ENCODE measurements at places on chromosomes 13 and 19. TPM values are rescaled to one million over a fixed set of nuclear protein-coding genes. Genes with fewer than 3 reads are reported as not detected.

KIR2DL1 gene
- not detected for total RNA-seq

CGB2 gene
- not detected for total RNA-seq

TYROBP gene
- total RNA-seq, result not detected

ERICH6B gene
- not detected for total RNA-seq

PCDH17 gene
- total RNA-seq, result not detected

TNFSF13B gene
- 4.3 TPM for total RNA-seq

C5AR1 gene
- 0.48 TPM for total RNA-seq

FGF22 gene
- not detected for total RNA-seq

ZNF681 gene
- 3.9 TPM for total RNA-seq

CYP4F22 gene
- 0.50 TPM for total RNA-seq
